Daoy (cell line): ENCODE measurements at places on chromosomes 2 and 18. TPM values are rescaled to one million over a fixed set of nuclear protein-coding genes. Genes with fewer than 3 reads are reported as not detected.

Gene STRADB
- total RNA-seq, result 14.1 and 62.7 TPM in 2 replicates

Gene RUFY4
- not detected in 2 replicates for total RNA-seq

Gene CDH19
- not detected in 2 replicates for total RNA-seq

Gene HTR2B
- total RNA-seq, result not detected in 2 replicates

Gene ZNF2
- total RNA-seq, result 3.4 and 4.3 TPM in 2 replicates

Gene RFX8
- total RNA-seq, result 0.69 and 4.6 TPM in 2 replicates

Gene MAP3K19
- not detected in 2 replicates for total RNA-seq

Gene FABP1
- total RNA-seq, result not detected in 2 replicates

Gene IL36A
- not detected in 2 replicates for total RNA-seq

Gene EPHA4
- 5.1 and 7.5 TPM in 2 replicates for total RNA-seq

Gene SAG
- total RNA-seq, result not detected in 2 replicates

Gene SRD5A2
- not detected in 2 replicates for total RNA-seq

Gene GLI2
- 4.2 and 45.6 TPM in 2 replicates for total RNA-seq

Gene IER3IP1
- total RNA-seq, result 28.2 and 38.5 TPM in 2 replicates

Gene MYOM1
- not detected in 2 replicates for total RNA-seq

Gene SPAG16
- total RNA-seq, result 14.3 and 16.6 TPM in 2 replicates

Gene ALK
- 0.03 and 0.11 TPM in 2 replicates for total RNA-seq

Gene IGFBP5
- total RNA-seq, result 2.9 and 3.5 TPM in 2 replicates

Gene RAB27B
- total RNA-seq, result 0.77 and 1.1 TPM in 2 replicates
